ENCODE measurements at places on chromosomes 6 and 20.

GRCh38 chr20:16262594-16262993 lies 310.7 kb downstream of the KIF16B start:
- no peak for DNase-seq

- no peak for DNase-seq
These were observed 33.0 kb upstream of the RIPOR2 start for GRCh38 chr6:24968783-24969182.

- DNase-seq, result no peak
These were observed 35.5 kb upstream of the GJA1 start for GRCh38 chr6:121399966-121400365.

- no peak for DNase-seq
These were observed 160.5 kb downstream of the THBS2 start for GRCh38 chr6:169093066-169093723.

DNA sequence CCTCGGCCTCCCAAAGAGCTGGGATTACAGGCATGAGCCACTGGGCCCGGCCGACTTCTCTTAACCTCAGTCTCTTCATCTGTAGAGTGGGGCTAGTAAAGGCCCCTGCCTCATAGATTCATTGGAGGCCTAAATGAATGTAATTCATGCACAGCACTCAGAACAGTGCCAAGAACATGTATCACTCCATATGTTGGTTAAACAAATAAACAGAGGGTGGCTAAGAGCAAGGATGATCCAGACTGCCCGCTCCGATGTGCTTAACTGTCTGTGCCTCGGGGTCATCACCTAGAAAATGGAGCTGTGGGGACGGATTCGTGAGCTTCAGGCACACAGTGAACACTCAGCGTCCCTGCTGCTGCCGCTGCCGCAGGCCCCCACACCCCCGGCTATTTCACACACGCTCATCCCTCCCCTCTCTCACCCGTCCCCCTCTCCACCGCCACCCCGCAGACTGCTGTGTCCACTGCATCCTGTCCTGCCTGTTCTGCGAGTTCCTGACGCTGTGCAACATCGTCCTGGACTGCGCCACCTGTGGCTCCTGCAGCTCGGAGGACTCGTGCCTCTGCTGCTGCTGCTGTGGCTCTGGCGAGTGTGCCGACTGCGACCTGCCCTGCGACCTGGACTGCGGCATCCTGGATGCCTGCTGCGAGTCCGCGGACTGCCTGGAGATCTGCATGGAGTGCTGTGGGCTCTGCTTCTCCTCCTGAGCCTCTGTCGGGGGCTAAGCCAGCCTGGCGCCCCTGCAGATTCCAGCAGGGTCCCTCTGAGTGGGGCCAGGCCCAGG lies 14.8 kb downstream of the MDFI start:
- DNase-seq, result no peak
